Activated naive CD4-positive, alpha-beta T cell treated with anti-CD3 and anti-CD28 coated beads for 36 hours (primary cell): ENCODE measurements at places on chromosomes 16 and 17. TPM values are rescaled to one million over a fixed set of nuclear protein-coding genes. Genes with fewer than 3 reads are reported as not detected.
A peak's percentile ranks its signal among the peaks of the same experiment; 100 is the strongest.

ST6GALNAC1 gene
- total RNA-seq, result 1.3 TPM

DNA sequence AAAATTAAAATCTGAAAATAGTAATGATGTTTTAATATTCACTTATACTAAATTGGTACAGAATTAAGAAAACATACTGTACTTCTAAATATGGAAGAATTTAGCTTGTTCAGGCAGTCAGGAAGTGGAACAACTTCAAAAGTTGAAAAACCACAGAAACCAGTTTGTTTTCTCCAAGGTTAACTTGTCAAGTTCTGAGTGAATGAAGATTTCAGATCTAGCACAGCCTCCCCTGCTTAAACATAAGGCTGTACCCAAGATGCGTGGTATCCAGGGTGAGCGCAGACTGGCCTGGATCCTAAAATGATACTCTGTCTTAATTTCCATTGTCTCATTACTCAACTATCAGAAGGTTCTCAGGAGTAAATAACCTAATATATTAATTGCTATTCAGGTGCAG, 730.7 kb upstream of the KIF2B start:
- no peak for DNase-seq

GRCh38 chr17:28372945-28373274, 1.4 kb downstream of the SARM1 start:
- DNase-seq, result no peak

GRCh38 chr16:79422064-79422463, 178.5 kb downstream of the MAF start:
- no peak for DNase-seq

- DNase-seq, result no peak
Measured at GRCh38 chr17:50631195-50631907, 3.3 kb upstream of the ABCC3 start.

DNA sequence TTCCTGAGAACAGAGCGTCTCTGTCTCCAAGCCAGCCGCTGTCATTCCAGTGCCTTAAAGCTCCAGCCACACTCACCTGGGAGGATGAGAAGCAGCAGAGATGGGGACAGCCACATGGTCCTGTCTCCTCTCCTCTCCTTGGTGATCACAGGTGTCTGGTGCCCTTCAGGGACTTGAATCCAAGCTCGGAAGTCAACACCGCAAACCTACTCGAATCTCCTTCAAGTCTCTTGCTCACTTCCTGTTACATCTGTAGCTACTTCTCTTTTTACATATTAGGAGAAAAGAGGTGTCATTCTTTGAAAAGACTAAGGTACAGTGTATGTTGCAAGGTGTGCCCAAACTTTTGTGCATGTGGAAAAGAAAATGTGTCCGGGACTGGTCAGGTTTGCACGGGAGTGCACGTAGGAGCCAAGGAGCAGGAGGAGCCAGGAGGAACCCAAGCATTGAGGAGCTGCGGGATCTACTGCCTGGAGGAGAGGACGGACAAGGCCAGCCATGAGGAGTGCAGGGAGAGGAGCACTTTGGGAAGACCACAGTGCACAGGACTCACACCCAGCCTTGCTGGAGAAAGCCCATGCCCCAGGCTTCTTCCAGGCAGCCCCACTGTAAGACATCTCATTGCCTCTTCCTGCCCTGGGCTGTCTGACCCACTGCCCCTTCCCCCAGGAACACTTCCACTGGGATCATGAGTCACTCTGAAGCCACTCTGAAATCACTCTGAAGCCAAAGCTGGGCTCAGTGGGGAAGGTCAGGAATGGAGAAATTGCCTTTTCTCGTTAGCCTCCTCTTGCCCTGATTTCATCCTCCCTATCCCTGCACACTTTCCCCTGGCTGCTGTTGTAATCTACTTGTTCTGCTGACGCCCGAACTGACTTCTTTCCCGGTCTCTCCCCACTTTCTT, at the start of gene CD300LD:
CD300LD (minus strand) TSS at position 197 of the 904 bp plus-strand sequence; CDS start at position 116, 81 bp downstream.
- DNase-seq, result peak; percentile 48
